ENCODE measurements at places on chromosomes 2 and 18.
A peak's percentile ranks its signal among the peaks of the same experiment; 100 is the strongest.

DNA sequence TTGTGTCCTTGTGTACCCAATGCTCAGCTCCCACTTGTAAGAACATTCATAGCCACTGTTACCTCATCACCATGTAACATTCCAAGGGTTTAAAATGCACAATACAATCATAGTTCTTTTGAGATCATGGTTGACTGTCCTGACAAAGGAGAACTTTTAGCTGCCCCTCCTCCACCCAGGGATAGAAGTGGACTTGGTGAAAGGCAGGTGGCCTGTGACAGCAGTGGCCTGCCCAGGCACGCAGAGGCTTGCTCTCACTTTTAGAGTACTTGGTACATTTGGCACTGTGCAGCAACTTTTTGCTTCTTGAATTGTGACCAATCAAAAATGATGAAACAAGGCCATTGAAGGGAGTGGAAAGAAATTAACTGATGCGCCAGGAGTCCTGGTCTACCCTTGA lies 108.7 kb downstream of the ANKRD44 start:
- no peak for DNase-seq

DNA sequence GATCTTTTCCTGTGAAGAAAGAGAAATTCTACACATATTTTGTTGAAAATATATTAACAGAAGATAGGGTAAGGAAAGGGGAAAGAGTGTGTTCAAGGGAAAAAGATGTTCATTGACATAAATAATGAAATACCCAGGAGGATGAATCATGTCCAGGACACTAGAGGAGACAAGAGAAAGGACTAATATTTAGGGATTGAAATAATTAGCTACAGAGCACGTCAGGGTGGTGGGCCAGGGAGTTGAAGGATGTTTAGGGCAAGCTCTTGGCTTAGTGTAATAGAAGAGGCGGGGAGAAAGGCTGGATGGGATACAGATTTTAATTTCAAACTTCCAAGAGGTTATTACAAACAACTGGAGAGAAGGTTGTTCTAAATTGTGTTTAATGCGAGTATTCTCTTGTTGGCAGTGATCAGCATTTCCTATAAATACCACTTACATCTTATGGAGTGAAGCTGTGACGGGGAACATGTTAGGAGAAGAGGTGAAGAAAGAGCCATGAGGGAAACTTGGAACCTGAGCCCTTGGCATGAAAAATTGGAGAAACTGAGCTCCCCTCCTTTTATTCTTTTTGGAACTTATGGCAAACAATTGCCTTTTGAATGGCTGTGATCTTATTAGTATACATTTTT lies 36.6 kb upstream of the CETN1 start:
- DNase-seq: no peak

DNA sequence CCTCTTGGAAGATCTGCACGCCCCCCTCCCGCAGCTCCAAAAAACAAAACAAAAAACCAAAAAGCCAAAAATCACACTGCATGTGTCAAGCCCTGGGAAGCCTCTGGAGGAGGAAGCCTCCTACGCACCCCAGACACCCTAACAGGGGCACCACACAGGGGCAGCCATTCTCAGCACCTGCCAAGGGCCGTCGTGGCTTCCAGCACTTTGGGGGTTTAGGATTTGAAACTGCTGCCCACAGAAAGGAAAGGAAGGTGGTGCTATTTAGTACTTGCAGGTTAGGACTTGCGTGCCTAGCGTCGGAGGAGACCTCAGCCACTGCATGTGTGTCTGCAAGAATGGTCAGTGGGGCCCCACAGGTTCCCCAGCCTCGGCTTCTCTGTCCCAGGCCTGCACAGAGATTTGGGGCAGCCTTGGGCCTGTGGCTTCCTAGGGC lies 419 bp upstream of the GPR55 start:
- no peak for DNase-seq

GRCh38 chr2:204143216-204144014 lies 206.9 kb downstream of the ICOS start:
- no peak for DNase-seq

- no peak for DNase-seq
Measured at GRCh38 chr2:60555783-60556139, 2.3 kb upstream of the BCL11A start.

GRCh38 chr2:229901819-229902218 lies 20.0 kb downstream of the TRIP12 start:
- DNase-seq: peak; percentile 17

GRCh38 chr18:26267357-26267930 lies 41.2 kb downstream of the TAF4B start:
- DNase-seq: no peak

DNA sequence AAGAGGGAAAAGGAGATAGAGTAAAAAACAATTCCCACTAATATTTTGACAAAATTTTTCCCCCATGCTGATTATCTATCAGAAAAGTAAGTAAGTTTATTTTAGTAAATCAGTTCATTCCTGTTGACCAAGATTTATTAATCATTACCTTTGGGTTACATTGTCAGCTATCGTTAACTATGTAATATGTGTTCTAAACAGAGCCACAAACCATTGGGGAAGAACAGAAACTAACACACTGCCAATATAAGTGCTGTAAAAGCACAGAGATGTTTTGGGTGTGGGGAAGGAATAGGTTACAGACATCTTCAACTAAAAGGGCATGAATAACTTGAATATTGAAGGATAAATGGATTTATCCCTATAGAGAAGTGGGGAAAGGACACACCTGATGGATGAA lies 42.5 kb upstream of the ACADL start:
- DNase-seq: no peak

- no peak for DNase-seq
Measured at GRCh38 chr2:19169134-19169768, 189.2 kb downstream of the OSR1 start.

DNA sequence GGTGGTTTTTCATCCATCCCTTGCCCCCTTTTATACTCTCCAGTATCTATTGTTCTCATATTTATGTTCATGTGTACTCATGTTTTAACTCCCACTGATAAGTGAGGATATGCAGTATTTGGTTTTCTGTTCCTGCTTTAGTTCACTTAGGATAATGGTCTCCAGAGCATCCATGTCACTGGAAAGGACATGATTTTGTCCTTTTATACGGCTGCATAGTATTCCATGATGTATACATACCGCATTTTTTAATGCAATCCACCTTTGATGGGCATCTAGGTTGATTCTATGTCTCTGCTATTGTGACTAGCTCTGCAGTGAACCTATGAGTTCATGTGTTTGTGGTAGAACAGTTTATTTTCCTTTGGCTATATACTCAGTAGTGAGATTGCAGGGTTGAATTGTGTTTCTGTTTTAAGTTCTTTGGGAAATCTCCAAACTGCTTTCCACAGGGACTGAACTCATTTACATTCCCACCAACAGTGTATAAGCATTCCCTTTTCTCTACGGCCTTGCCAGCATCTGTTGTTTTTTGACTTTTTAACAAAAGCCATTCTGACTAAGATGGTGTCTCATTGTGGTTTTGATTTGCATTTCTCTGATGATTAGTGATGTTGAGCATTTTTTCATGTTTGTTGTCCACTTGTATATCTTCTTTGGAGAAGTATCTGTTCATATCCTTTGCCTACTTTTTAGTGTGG lies 420.2 kb downstream of the THSD7B start:
- DNase-seq: no peak

- no peak for DNase-seq
Measured at GRCh38 chr2:221245045-221245444, 327.1 kb downstream of the EPHA4 start.

GRCh38 chr2:45731141-45731540 lies 79.7 kb downstream of the PRKCE start:
- no peak for DNase-seq

- no peak for DNase-seq
Measured at GRCh38 chr2:11945139-11946126, 199.0 kb downstream of the LPIN1 start.
